ENCODE measurements at places on chromosomes 5 and 9.

GRCh38 chr5:150764530-150764929 is 5.7 kb upstream of the DCTN4 start:
- DNase-seq: no peak

DNA sequence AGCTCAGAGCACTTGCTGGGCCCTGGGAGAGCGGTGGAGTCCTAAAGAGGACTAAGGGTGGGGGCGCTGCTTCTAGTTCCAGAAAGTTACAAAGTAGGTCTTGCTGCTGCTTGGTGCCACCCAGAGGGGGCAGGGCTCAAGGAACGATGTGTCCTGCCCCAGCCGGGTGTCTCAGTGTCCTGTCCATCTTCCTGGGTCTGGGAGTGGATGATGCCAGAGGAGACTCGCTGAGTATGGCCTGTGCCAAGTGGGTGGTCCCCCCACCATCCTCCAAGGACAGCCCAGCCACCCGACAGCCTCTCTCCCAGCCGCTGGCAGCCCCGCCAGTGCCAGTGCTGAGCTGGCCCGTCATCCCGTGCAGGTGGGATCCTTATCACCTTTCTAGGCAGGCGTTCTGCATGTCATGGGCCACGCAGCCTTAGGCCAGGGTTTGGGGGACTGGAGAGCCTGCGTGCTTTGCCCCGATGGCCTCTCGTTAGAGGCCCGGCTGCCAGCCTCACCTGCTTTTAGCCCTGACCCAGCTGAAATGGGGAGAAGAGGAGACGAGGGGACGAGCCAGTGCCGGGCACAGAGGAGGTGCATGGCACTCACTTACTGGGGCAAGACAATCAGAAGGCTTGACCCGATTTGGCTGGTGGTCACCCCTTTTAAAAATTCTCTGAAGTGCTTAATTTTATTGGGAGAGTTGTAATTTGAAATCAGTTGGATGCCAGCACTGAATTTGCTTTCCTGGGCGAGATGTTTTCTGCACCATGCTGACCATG is 5.6 kb downstream of the WNK2 start:
- DNase-seq: no peak

DNA sequence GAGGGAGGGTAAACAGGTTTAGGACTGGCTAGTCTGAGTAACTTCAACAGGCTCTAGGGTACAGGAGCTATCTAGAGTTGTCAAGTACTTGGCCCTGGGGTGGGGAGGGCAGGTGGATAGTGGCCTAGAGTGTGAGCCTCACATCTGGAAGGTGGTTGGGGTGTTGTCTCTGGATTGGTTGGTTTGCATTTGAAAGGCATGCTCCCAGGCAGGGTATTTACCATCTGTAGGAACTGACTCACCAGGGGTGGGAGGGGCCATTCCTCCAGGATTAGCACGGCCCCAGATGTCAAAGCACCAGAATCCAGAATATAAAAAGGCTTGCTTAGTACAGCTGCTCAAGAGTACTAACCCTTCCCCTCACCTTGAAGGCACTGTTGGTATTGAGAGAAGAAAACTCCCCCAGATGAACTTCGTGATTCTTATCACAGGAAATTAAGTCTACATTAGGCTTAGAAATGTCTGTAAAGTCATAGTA is 193.3 kb downstream of the NTRK2 start:
- DNase-seq: no peak

GRCh38 chr5:178381921-178382695 is 149.5 kb upstream of the PHYKPL start:
- no peak for DNase-seq

DNA sequence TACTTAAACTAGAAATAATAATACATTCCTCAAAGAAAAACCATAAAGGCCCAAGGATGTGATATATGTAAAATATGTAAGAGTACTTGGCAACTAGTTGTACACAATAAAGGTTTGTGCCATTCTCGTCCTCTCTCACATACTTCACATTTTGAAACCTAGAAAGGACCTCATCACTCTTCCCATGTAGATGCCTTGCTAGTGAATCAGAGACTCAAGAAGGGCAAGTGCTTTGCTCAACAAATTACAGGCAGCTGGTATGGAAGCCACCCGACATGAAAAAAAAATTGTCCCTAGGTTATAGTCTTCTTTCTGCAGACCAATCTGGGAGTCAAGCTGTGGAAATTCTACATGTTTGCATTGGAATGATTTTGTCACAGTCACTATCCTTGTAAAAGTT is 31.7 kb downstream of the ADRB2 start:
- no peak for DNase-seq

DNA sequence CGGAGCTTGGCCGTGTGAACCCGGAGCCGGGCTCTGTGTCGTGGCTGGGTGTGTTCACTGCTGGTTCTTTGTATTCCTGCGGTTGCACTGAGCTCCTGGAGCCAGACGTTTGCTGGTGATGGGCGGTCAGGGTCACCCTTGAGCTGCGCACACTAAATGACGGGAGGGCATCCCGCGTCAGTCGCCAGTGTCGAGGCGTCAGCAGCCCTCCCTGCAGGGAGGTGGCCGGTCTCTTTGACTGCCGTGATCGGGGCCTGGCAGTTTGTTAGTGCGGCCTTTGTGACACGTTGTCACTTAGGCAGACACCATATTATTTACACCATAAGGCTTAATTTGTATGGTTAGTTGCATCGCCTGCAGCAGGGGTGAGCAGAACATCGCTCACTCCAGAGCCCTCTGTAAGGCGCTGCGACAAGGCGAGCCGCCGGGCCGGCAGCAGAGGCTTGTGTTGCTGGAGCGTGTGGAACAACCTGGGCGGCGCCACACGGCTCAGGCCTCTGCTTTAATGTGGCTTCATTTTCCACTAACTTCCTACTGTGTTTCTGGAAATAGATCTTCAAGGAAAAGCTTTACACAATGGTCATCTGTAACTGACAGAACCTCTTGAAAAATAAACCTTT is 8.3 kb downstream of the NDUFS6 start:
- DNase-seq: no peak

GRCh38 chr9:135961811-135962695 is 880 bp upstream of the UBAC1 start:
- DNase-seq: no peak

GRCh38 chr5:181044662-181045305 is 4.7 kb downstream of the BTNL9 start:
- DNase-seq: no peak

- no peak for DNase-seq
These were observed 26.4 kb upstream of the SEMA5A start for GRCh38 chr5:9572246-9572645.

- no peak for DNase-seq
These were observed 21.6 kb downstream of the MRPL22 start for GRCh38 chr5:154962494-154962893.

GRCh38 chr5:531101-531748 is 7.0 kb upstream of the SLC9A3 start:
- DNase-seq: no peak

GRCh38 chr5:81638471-81638870 is 112.4 kb downstream of the SSBP2 start:
- DNase-seq: no peak

DNA sequence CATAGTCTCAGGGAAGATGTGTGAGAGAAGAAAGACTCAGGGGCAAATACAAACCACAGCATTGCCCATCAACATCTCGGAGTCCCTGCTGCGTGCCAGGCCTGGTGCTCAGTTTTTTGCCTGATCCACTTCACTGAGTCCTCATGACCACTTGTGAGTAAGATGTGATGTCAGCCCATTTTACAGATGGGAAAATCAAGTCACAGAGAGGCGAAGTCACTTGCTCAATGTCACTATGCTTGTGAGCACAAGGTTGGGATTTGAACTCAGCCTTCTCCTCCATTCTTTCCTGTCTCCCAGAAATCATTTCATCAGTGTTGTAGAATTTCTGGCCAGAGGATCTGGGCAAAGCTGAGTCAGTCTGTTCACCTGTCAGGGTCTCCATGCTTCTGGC is 34.6 kb upstream of the PSD2 start:
- DNase-seq: no peak

DNA sequence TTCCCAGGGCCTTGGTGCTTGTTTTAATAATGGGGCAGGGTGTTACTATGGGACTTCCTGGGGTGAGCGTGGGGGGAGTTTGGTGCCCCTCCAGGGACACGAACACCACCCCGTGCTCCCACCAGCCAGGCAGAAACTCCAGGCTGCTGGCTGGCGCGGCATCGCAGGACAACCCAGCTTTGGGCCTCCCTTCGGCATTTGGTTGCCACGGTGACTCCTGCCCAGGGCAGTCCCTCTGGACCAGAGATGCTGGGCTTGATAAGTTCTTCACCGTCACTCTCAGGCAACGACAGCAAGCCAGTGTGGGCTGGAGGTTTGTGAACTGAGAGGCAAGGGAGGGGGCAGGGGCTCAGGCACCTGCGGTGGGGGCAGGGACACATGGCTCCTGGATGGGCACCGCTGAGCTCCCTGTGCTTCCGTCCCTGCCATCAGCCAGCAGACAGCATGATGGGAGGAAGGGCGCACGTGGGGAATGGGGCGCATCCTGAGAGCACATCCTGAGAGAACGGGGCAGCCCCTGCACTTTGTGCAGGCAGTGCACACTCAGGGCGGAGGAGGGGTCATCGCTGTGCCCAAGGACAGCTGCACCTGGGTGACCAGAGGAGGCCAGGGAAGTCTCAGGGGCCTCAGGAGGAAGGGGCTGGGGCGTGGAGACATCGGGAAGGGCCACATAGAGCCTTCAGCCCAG is 116.4 kb downstream of the RXRA start:
- peak; percentile 36 for DNase-seq

- DNase-seq: peak; percentile 55
These were observed 20.4 kb upstream of the ZNF354B start for GRCh38 chr5:178839319-178839704.

GRCh38 chr5:167049771-167050567 is 1241.5 kb upstream of the WWC1 start:
- no peak for DNase-seq

- no peak for DNase-seq
These were observed 15.7 kb downstream of the PHF2 start for GRCh38 chr9:93592008-93592642.

DNA sequence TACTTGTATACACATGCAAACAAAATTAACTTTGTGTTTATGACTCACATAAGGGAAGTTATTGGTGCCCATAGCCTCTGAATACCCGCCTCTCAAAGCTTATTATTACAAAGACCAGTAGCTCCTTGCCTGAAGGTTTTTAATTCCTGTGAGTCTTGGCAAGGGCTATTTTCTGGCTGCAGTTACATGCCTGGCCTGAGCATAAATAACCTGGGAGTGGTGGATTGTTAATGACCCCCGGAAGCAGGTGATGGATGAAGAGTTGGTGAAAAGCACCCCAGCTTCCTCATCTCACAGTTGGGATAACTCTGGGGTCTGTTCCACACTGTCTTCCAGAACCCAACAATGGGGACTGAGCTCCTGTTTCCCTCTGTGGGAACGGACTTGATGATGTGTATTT is 594.5 kb downstream of the PDE4D start:
- no peak for DNase-seq

GRCh38 chr5:63131626-63132285 is 553.1 kb downstream of the LRRC70 start:
- no peak for DNase-seq

DNA sequence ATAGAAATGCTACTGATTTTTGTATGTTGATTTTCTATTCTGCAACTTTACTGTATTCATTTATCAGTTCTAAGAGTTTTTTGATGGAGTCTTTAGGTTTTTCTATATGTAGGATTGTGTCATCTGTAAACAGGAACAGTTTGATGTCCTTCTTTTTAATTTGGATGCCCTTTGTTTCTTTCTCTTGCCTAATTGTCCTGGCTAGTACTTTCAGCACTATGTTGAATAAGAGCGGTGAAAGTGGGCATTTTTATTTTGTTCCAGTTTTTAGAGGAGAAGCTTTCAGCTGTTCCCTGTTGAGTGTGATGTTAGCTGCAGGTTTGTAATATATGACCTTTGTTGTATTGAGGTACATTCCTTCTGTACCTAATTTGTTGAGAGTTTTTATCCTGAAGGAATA is 13.3 kb downstream of the HSD17B4 start:
- DNase-seq: no peak

- no peak for DNase-seq
These were observed 1.0 kb downstream of the FAM200C start for GRCh38 chr5:160398806-160399205.

DNA sequence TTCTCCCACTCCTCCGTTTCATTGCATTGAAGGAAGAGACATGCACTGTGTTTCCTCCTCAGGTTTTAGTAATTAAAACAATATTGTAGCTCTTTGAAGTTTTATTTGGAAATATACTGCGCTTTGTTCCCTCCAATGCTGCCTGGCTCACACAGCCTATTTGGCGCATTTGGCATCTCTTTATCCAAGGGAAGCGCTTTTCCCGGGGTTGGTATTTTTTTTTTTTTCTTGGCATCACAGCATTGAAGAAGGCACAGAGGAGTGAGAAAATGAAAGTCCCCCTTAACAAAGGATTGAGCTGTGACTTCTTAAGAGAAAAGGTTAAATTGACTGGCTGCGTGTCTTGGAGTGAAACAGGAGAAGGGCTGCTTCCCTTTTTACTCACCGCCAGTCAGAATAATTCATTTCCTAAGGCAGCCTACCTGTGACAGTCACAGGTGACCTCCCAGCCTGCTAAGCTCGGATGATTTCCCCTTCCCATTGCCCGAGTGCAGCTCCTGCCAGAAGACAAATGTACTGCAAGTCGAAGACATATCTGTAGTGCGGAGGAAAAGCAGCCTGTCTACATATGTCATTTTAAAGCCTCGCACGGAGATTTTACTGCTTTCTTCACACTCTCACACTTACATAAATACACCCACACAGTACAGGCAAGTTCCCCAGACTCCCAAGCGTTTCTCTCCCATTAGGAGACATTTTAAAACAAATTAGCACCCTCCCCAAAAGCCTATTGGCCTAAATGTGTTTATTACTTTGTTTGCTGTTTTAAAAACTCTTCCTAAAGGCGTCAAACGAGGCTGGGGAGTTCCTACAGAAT is 665.5 kb upstream of the ZNF608 start:
- DNase-seq: no peak

DNA sequence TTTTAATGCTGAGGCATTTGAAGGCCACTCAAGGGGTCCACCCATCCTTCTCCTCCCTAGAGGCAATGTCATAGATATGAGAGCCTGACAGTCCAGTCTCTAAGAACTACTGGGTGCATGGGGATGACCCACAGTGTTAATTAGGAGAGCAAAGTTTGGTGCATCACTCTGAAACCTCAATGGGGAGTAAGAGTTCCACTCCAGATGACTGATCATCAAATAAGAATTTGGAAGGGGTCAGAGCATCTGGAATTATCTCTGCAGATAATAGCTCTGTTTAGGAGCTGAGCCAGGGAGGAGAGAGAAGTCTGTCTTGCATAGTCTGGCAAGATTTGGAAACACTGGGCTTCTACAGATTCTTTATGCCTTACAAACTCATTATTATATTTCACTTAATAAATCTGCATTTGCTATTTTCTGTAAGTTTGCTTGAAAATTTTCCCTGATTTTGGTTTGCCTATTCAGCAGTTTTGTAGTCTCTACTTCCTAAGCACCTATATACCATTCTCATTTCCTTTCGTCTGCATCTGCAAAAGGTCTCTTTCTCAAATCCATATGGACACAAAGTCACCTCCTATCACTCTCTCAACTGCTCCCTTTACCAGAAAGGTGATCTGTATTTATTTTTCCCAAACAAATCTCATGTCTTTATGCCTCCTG is 27.7 kb downstream of the FGF10 start:
- no peak for DNase-seq

Data from stimulated activated naive CD8-positive, alpha-beta T cell treated with anti-CD3 and anti-CD28 coated beads, Interleukin-15, Interleukin-2, amounts not matched to agents 100 U/mL and 50 U/mL, for 24 hours (primary cell).